Fibroblast of gingiva (primary cell): ENCODE measurements at places on chromosomes 11 and 22.

DNA sequence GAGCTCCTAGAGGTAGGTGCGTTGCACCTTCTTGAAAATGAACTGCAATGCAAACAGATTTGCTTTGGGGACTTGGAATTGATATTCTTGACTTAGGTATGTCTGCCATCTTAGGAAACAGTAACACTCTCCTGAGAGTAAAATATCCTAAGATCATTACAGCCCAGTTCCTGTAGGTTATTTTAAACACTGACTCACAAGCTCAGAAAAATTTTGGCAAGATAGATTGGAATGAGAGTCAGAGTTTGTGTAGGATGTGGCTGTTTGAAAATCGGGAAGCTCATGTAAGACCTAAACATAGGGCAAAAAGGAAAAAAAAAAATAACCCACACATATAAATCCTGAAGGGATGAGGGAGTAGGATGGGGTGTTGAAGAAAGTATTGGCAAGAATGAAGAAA, 377.0 kb upstream of the LRRC4C start:
- DNase-seq = no peak

GRCh38 chr22:19962246-19962908, 20.8 kb upstream of the TXNRD2 start:
- peak; percentile 75 for DNase-seq

- DNase-seq = no peak
Measured at GRCh38 chr11:71525938-71526495, 1.1 kb upstream of the KRTAP5-7 start.

GRCh38 chr11:35598254-35599125, 19.8 kb upstream of the FJX1 start:
- no peak for DNase-seq

GRCh38 chr11:100442017-100442416, 245.1 kb upstream of the ARHGAP42 start:
- DNase-seq = no peak

DNA sequence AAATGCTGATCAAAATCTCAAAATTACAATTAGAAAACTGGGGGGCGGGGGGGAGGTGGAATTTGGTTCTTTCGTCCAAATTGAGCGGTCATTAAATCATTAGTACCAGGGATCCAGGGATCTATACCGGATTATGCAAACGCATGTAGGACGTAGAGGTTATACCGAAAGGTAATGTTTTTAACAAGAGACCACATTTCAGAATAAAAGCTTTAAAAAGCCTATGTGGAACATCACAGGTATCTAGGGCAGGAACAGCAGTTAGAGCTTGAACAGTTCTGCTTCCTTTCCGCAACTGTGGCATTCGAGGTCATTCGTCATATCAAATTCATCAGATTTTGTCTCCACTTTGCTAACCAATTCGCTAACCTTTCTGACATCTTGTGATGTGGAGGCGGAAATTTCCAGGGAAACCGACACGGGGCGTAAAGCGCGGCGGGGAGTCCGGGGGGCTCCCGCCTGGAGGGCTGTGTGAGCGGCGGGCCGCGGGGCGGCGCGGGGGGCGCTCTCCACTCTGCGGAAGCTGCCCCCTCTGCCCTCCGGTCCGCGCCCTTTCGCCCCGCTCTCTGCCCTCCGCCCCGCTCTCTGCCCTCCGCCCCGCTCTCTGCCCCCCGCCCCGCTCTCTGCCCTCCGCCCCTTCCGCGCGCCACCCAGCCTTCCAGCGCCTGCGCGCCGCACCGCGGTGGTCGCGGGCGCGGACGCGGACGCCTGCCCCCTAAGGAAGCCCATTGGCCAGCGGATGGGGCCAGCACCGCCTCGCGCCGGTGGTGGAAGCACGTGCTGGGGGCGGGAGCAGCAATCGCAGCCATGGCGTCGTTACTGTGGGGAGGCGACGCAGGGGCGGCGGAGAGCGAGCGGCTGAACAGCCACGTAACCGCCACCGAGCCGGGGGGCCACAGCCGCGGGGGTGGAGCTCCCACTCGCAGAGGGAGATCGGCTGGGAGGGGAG, at the start of gene DDX25:
Gene DDX25 (plus strand): TSS at position 798 of the 949 bp plus-strand sequence. CDS start 10 bp downstream, at position 808.
- no peak for DNase-seq

GRCh38 chr22:36758792-36759271, 17.1 kb downstream of the IFT27 start:
- DNase-seq = no peak

GRCh38 chr11:121367001-121367843, 74.7 kb downstream of the SC5D start:
- no peak for DNase-seq

GRCh38 chr22:25558341-25558740, 6.1 kb upstream of the GRK3 start:
- DNase-seq = no peak

DNA sequence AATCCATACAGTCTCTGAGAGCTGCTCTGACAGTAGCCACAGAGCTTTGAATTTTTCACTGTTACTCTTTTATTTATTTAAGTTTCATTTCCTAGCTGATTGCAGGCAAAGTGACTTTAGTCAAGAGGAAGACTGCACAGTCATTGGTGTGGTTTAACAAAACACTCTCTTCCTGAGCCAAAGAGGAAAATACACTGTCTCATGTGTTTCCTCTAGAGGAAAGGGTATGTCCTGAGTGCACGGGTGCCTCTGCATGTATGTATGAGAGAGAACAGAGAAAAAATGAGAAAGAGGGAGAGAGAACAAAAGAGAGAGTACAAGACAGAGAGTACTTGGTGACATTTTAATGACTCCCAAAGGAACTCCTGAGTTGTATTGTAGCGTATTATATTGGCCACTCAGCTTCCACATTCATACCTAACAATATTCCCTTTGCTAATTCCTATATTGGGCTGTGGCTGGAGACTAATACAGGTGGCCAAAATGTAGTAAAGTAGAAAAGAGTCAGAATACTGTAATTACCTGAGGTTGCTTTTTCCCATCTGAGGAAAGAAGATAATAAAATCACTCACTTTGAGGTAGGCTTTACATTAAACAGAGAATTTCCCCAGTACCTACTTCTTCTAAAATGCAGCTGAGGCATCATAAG, at the start of gene OR4D9:
Gene OR4D9 (plus strand): TSS at position 599 of the 649 bp plus-strand sequence. CDS start 3,374 bp downstream, outside the sequence.
- no peak for DNase-seq

DNA sequence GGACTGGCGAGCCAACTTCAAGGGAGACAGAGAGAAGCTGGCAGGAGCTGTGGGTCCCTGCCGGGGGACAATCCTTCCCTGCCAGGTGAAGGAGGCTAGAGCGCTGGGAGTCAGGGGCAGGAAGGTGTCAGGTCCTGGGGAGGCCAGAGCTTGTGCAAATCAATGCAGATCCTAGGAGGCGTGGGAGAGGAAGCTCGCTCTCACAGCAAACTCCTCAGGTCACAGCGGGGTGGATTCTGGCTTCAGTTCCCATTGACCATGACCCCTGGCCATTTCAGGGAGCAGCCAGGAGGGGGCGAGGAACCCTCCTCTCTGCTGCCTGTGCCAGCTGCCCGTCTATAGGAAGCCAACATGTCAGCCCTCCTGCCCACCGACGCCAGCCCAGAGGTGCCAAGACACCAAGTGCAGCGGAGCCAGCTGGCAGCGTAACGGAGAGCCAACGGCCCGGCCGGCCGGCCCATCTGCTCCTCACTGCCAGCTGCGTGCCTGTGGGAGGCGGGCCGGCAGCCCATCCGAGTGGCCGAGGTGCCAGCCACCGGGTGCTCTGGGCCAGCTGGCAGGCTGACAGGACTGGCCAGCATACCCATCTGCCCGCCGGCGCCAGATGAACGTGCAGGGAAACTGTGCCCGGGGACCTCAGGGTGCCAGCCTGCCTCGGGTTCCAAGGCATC, 374.8 kb downstream of the MIAT start:
- DNase-seq = no peak

- no peak for DNase-seq
Measured at GRCh38 chr11:33178443-33179180, 17.3 kb upstream of the CSTF3 start.

DNA sequence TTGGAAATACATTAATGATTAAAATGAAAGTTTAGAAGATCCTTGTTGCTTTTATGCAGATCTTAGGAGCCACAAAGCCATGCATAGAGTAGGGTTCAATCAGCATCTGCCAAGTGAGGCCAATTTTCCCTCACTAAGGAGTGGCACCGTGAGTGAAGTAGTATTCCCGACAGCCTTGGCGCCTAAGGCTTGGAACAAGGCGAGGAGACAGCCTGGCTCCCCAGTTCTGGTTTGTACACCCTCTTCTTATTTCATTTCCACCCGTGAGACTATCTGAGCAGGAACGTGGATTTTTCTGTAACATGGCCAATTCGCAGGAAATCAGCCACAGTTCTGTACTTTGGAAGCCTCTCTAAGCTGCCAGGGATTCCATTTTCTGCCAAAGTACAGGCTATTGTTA, 22.6 kb downstream of the FADS2 start:
- DNase-seq = no peak

DNA sequence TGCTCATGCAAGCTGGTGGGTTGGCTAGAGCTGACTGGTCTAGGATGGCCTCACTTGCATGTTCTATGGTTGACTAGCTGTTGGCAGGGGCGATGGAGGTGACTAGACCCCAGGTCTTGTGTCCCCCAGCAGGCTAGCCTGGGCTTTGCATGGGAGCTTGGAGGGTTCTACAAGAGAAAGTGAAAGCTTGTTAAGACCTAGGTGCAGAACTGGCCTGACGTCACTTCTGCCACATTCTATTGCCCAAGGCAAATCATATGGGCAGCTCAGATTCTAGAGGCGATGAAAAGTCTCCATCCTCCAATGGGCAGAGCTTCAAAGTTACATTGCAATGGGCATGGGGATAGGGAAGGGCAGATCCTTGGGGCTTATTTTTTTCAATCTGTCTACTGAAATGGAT, 170.9 kb downstream of the MIAT start:
- no peak for DNase-seq

GRCh38 chr22:27192135-27192829, 534.9 kb downstream of the MIAT start:
- DNase-seq = no peak

- no peak for DNase-seq
Measured at GRCh38 chr11:34594603-34595002, 26.3 kb upstream of the EHF start.

DNA sequence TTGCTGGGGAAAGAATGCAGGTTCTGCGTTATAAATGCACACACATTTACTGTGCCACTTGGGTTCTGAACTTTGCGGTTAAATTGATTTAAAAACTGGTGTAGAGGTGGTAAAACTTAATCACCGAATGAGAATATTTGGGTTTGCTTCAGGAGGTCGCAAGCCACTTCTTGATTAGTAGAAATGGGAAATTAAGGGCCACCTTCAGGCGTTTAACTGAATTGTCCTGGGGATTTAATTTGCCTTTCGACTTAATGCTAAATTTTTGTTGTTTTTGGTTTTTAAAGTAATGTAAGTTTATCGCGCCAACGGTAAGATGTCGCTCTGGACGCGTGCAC, 459 bp upstream of the NCR3LG1 start:
- no peak for DNase-seq

- DNase-seq = no peak
Measured at GRCh38 chr11:34627197-34627596, 6.3 kb downstream of the EHF start.

- DNase-seq = no peak
Measured at GRCh38 chr11:58674609-58675008, 52.1 kb downstream of the CNTF start.

- no peak for DNase-seq
Measured at GRCh38 chr11:45710561-45710960, 45.1 kb upstream of the CHST1 start.

GRCh38 chr22:47168441-47168840, 406.0 kb downstream of the TBC1D22A start:
- no peak for DNase-seq

DNA sequence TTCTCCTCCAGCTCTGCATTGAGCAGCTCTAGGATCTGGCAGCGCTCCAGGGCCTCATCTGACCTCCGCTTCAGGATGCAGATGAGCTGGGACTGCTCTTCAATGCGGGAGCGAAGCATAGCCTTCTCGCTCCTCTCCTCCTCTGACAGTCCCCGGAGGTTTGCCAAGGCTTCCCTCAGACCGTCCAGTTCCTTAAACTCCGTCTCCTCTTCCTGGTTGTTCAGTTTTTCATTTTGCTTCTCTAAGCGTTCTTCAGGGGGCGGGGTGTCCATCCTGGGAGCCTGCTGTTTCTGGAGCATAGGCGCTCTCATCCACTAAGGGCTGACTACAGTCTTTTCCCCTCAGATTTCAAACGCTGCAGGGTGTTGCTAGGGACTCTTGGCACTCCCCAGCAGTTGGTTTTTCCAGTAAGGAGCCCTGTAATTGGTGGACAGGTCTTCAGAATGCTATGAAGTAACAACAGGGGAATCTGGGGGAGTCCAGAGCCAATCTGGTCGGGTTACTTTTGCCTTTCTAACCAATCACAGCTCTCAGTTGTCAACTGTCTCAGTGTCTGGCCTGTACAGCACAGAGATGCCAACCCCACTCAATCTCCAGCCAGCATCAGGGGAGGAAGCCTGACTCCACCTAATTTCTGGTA, at the start of gene CCDC89:
Gene CCDC89 (minus strand): TSS at position 376 of the 640 bp plus-strand sequence. CDS start 65 bp downstream, at position 311.
- DNase-seq = peak; percentile 96

DNA sequence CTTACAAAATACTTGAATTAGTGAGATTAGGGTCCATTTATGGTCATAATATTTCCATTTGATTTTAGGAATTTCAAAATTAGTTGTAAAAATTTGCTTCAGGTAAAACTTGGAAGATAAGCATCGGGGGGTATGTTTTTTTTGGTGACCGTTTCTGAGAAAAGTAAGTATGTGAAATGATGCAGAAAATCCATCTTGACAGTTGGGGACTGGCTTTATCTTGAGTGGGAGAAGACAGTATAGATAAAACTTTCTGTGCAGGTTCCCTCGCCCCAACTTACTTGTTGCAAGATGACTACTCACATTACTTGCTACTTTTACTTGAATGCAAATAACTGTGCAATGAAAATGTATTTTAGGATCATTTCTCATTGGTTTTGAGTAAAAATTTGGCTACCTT, 49.5 kb downstream of the DNAJC24 start:
- DNase-seq = no peak

GRCh38 chr11:62498031-62498430, 48.6 kb downstream of the AHNAK start:
- no peak for DNase-seq

DNA sequence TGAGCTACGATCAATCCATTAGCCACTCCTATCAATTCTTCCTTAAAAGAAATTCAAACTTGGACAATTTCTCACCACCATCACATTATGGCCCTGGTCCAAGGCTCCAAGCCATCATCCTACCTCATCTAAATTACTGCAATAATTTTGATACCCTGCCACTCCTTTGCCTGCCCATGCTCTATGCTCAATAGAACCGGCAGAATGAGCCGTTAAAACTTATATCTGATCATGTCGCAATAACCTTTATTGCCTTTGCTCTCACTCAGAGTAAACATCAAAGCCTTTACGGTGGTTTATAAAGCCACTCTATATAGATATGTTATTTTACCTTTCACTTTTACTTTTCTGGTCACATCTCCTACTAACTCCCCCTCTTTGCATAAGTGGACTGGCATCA, 2392.1 kb upstream of the RAG2 start:
- DNase-seq = no peak
